ENCODE measurements at places on chromosomes 16 and 17.

DNA sequence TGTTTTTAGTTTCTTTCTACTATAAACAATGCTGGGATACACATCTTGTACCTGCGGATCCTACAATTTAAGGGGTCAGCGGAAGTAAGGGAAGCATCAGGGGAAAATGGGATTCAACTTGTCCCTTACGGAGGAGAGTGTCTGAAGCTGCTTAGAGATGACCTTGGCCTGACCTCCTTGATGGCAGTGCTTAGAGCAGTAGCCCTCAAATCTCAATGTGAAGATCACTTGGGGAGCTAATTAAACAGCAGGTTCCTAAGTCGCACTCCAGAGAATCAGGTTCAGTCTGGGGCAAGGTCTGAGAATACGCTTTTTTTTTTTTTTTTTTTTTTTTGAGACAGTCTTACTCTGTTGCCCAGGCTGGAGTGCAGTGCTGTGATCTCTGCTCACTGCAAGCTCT lies 9.6 kb upstream of the METTL16 start:
- DNase-seq, result no peak

- peak; percentile 60 for DNase-seq
Measured at GRCh38 chr16:81997738-81998137, 13.5 kb downstream of the SDR42E1 start.

DNA sequence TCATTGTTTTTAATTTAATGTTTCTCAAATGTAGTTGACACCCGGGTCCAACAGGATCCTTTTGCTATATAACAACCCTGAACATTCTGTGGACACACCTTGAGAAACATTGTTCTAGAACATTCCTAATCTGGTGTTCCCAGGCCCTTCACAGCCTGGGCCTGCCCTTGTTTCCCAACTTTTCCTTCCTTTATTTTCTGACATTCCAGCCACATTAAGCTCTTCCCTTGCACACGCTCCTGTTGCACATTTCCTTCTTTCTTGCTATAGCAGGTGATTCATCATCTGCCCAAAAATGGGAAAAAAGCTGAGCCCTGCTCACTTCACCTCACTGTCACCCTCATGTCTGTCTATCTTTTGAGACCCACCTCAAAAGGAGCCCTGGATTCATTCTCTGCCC lies 67.9 kb upstream of the MARCHF10 start:
- no peak for DNase-seq

DNA sequence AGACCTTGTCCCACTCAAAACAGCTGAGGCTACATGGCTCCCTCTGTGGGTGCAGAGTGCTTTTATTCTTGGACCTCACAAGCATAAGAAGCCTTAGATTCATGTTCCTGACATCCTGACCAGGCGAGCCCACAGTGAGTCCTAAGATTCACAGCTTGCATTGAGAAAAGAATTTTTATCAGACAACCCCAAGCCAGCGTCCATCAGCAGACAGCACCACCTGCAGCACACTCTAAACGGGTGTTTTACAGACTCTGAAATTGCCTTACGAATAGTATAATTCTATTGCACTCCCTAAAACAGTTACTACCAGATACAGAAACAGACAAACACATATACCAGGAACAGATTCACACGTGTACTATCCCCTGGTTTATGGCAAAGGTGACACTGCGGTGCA lies 31.9 kb downstream of the C16orf78 start:
- no peak for DNase-seq

DNA sequence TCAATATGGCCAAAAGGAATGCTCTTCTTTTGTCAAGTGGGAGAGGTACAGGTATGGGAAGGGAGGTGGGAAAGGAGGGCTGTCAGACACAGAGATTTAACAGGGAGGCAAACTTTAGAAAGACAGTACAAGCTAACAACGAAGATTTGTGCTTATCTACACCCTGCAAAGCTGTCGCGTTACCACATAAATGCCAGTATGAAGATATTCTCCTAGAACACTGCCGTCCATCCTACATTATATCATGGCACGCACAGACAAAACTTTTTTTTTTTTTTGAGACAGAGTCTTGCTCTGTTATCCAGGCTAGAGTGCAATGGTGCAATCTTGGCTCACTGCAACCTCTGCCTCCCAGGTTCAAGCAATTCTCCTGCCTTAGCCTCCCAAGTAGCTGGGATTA lies 50.6 kb downstream of the STH start:
- DNase-seq, result no peak

DNA sequence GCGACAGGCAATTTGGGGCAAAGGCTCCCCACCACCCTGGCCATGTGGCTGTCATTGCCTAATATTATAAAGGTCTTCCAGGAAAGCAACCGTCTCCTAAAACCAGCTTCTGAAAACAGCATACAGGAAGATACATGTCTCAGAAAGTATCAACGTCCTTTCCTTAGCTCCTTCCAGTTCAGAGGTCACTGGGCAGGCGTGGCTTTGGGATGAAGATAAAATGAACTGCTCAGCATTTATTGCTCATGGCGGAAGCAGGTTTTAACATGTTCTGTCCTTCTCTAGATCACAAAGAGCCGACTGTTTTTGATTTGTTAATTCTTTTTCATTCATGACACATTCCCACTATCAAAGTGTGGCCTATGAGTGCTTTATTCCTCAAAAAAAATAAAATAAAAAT lies 8.0 kb downstream of the CFAP20 start:
- DNase-seq, result no peak

- DNase-seq, result no peak
Measured at GRCh38 chr17:385836-386140, 33.2 kb upstream of the RPH3AL start.

DNA sequence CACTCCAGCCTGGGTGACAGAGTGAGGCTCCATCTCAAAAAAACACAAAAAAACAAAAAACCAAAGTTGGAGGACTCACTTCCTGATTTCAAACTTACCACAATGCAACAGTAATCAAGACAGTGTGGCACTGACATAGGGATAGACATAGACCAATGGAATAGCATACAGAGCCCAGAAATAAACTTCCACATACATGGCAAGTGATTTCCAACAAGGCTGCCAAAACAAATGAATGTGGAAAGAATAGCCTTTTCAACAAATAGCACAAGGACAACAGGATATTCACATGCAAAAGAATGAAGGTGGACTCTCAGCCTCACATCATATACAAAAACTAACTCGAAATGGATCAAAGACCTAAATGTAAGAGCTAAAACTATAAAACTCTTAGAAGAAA lies 36.8 kb upstream of the RASD1 start:
- DNase-seq, result no peak

DNA sequence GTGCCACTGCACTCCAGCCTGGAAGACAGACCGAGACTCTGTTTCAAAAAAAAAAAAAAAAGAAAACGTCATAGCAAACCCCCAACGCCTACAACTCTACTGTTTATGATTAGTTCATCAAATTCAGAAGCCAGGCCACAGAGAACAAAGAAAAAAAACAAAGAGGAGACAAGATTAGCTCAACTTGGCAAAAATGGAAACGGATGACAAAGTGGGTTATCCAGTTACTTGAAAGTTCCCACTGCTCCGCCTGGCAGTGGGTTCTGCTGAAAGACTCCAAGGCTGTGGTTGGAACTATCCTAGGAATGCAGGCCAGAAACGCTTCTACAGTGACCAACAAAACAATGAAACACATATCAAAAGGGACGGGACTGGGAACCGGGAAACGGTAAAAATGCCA lies 53.1 kb downstream of the MRM3 start:
- DNase-seq, result no peak

- no peak for DNase-seq
Measured at GRCh38 chr17:78747488-78747887, 34.6 kb downstream of the CYTH1 start.

GRCh38 chr17:40645943-40646342 lies 1.7 kb downstream of the SMARCE1 start:
- no peak for DNase-seq

DNA sequence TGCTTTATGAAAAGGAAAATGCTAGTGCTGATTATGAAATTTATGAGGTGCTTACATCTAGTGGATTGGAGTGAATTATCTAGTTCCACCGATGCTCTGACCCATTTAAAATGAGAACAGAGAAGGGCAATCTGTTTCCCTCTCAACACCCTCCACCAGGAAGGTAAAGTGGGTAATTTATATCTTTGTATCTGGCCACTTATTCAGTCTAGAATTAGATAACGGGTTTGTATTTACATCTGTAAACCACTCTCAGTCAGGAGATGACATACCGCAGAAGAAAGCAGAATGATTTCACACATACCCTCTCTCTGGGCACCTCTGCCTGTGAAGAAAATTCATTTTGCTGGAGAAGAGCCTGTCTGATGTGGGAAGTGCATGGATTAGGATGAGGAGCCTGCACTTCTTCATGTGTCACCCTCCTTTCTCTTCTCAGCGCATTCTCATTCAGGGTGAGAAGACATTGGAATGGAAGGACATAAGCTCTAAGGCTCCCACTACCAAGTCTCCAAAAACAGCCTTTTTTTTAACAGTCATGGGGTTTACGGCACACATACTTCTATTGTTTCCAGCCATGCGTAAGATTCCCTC lies 646.7 kb upstream of the SALL1 start:
- no peak for DNase-seq

DNA sequence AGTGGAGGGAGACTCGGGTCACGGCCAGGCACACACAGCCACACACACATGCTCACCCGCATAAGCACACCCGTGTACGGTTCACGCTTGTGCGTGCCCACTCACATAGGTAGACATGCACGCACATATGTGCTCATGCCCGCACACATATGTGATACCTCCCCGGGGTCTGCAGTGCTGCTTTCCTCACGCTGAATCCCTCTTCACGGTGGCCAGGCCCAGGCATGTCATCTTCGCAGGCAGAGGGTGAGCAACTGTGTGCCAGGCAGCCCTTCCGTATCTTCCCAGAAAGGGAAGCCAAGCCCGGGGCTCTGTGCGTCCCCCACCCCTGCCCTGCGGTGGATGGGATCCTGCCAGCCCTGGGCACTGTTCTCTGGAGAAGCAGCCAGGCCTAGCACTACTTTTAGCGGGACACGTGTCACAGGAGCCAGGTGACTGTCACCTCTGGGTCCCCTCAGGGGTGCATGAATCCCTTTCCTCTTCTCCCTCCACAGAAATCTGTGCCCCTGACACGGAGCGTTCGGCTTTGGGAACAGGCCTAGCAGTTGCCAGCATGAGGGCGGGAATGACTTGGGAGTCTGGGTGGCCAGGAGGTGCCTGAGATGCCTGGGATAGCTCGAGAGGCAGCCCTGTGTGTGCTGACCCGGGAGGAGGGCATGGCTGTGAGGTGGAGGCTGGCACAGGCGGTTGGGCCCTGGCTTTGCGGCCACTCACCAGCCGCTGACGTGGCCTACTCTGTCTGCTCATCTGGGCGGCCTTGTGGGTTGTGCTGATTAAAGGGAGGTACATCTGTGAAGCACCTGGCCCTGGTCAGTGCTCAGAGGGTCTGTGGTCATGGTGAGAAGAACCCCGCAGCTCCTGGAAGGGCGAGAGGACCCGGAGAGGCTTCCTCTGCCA lies 47.5 kb downstream of the BAIAP2 start:
- no peak for DNase-seq

GRCh38 chr16:66188917-66189725 lies 177.4 kb upstream of the CDH5 start:
- DNase-seq, result no peak

GRCh38 chr17:80819422-80820164 lies 172.0 kb upstream of the CHMP6 start:
- DNase-seq, result no peak

GRCh38 chr16:14337303-14338191 lies 266.4 kb downstream of the MRTFB start:
- no peak for DNase-seq

GRCh38 chr16:87330646-87331045 lies 13.5 kb upstream of the C16orf95 start:
- DNase-seq, result no peak

GRCh38 chr17:78795861-78796516 lies 13.9 kb upstream of the CYTH1 start:
- no peak for DNase-seq

- DNase-seq, result no peak
Measured at GRCh38 chr17:80656590-80656989, 112.0 kb downstream of the RPTOR start.

DNA sequence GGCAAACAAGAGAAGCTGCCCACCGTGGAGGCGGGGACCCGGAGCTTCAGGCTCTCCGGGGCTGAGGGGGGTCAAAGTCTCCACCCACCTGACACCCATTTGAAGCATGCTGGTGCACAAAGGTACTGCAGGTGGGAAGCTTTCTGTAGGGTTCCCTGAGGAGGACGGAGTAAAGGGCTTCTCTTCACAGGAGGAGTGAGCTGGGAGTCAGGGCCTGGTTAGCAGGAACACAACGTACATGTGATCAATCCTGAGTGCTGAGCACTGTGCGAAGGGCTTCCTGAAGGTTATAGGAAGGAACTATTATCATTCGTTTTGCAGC lies 252.9 kb upstream of the RPL38 start:
- no peak for DNase-seq

- no peak for DNase-seq
Measured at GRCh38 chr17:68238164-68238870, 9.5 kb upstream of the AMZ2 start.

DNA sequence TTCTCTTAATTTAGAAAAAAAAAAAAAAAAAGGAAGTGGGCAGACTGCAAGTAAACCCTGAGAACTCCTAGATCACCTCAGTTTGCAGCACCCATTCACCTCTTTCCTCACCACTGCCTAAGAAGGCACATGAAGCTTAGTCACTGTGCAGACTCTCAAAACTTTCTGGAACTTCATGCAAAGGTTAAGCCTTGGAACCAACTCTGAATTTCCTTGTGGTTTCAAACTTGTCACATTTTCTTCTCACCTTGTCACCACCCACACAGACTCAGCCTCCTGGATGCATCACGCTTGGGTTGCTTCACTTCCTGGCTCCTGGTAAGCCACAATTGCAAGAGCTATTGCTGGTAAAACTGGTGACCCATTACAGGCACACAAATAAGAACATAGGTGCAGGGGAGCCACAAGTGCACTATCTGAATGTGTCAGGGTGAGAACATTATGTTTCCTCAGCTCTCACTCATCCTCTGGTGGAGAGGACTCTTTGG lies 15.0 kb upstream of the CPD start:
- no peak for DNase-seq

DNA sequence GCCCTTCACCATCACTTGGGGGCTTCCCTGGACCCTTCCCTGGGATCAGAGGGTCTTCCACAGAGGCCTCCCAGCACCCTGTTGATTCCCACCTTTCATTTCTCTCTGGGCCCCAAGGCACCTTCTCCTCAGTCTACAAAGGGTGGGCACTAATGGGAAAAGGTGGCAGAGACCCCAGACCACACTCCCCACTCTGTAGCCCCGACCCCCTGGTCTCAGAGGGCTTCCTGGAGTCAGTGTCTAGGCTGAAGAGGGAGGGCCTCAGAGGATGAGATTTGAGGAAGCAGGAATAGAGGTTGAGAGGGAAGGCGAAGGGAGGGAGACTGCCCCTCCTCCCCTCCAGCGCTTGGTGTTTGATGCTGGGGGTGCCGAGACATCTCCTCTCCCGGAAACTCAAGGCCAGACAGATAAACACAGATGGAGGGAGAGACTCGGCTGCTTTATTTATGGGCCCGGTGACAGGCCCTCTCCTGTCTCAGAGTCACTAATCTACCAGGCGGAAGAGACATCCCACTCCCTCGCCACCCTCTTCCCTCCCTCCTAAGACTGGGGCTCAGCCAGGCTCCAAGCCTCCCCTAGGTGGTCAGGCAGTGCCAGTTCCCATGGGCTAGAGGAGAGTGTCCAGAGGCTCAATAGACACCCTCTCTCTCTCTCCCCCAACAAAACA lies 18.5 kb upstream of the SP2 start:
- DNase-seq, result no peak

All from A549 (cell line).